H4 (cell line): ENCODE measurements at places on chromosomes 6 and 20.

GRCh38 chr6:46024124-46024769 lies 8.6 kb upstream of the CLIC5 start:
- no peak for DNase-seq

DNA sequence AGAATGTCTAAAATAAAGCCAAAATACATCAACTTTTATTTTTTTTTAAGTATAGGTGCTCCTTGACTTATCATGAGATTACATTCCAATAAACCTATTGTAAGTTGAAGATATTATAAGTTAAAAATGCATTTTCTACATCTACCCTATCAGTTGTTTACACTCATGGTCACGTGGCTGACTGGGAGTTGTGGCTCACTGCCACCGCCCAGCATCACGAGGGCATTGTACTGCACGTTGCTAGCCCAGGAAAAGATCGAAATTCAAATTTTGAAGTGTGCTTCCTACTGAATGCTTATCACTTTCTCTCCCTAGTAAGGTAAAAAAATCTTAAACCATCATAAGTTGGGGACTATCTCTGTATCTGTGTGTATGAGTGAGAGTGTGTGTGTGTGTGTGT lies 126.6 kb upstream of the RIN2 start:
- DNase-seq = no peak

- no peak for DNase-seq
Measured at GRCh38 chr6:151239603-151240035, at the start of gene AKAP12. TSS of gene AKAP12 (plus strand) at chr6:151239967. CDS start at chr6:151240563, 596 bp downstream.

- peak; percentile 8 for DNase-seq
Measured at GRCh38 chr6:108622641-108623298, 62.1 kb downstream of the FOXO3 start.
